ENCODE measurements at places on chromosomes 12 and 14. TPM values are rescaled to one million over a fixed set of nuclear protein-coding genes. Genes with fewer than 3 reads are reported as not detected.

DNA sequence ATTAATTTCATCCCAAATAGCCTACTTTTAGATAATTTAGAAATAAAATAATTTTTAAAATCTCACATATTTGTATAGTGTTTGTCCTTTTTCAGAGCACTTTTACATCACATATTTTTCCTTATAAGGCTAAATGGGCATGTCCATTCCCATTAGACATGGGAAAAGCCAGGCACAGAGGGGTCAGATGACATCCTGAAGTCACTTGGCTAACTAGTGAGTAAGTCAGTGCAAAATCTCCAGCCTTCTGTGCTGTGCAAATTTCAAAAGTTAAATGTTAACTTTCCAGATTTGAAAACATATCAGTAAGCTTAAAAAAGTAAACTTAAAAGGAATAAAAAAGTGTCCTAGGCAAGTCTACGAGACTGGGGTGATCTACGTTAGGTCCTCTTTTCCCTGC is 117.4 kb downstream of the EMP1 start:
- no peak for DNase-seq

DNA sequence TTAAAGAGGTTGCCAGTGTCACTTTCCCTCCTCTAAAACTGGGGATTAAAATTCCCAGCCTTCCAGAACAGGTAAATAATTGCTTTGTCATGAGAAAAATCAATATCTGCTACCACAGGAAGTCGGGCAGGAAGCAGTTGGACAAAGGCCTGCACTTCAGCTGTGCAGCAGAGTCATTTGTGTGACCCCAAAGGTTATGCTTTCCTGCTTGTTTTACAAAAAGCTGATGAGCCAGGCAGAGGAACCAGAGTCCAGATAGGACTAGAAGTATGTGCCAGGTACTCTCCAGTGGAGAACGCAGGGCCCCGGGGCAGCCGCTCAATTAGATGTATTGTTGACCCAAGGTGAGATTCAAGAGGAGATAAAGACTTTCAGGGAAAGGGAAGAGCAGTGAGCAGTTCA is 117.1 kb upstream of the FRMD6 start:
- no peak for DNase-seq

DNA sequence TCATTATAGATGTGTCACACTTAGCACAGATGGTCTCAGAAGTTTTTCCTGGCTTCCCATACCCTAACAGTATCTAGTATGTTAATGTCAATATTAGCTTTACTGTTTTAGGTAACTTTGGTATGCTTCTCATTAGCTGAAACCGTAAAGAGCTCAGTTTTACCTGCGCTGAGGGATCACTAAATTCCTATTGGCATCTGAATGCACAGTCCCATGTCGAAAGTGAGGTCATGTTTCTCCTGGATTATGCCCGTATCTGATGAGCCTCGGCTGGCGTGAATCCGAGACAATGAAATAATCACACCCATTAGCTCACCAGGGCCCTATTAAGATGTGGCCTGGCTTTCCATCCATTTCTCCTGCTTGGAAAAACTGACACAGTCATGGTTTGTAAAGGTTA is 418.2 kb downstream of the ZFP36L1 start:
- no peak for DNase-seq

DNA sequence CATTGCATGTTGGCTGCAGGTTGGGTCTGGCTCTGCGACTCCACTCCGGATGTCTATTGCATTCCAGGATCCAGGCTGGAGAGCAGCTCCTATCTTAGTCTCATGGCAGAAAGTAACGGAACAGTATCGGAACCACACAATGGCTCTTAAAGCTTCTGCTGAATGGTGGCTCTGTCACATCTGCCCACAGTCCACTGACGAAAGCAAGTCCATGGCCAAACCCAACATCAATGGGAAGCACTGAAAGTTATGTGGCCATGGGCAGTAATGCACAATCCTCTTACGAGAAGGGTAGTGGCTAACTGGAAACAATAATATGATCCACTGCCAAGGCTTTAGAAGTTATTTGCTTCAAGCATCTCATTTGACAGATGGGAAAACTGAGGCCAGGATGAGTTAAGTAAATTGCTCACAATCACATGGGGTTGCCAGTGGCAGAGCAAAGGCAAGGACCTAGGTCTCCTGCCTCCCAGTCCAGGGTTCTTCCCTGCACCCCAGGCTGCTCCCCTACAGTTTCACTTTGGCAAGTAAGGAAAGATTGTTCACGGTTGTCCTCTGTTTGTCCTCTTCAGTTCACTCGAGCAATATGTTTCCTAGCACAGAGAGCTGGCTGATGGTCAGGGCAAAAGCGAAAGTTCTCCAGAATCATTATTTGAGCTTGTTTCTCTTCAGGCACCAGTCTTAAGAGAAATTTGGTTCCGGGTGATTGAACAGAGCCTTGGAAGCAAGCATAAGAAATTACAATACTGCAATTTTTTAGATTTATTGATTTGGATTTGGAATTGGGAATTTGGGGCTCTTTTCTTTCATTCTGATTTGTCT is 54.2 kb downstream of the CKAP4 start:
- peak; percentile 9 for DNase-seq

GRCh38 chr12:69648476-69648875 is 37.8 kb upstream of the LRRC10 start:
- peak; percentile 94 for DNase-seq

DNA sequence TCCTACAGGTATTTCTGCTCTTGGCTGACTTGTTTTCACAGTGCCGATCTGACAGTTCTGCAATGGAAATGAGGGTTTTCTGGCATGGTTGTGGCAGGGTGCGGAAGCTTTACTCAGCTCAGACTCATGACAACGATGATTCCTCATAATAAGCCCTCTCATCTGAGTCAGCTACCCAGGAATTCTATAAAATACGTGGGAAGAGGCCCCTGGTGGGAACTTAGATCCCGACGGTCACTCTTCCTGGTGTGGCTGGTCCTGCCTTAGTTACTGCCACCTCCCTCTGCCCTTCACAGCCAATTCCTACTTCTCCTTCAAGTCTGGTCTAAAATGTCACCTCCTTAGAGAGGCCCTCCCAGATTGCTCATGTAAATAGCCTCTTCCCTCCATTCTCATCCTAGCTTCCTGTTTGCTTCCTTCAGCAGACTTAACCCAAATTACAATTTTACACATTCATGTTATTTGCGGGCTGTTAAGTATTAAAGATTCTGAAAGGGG is 104.2 kb upstream of the MAP1LC3B2 start:
- DNase-seq = peak; percentile 98

GRCh38 chr12:87676731-87677130 is 352.5 kb downstream of the C12orf50 start:
- no peak for DNase-seq

The SMIM41 gene
- total RNA-seq = not detected

The FOXN4 gene
- total RNA-seq = not detected
